ENCODE measurements at places on chromosomes 11 and 22.

- no peak for DNase-seq
- H3K36me3 ChIP-seq, result no peaks in the 10 kb centered on the region
- H3K27ac ChIP-seq, result no peak overlapping the region
These were observed 44.7 kb upstream of the RTL6 start for GRCh38 chr22:44542561-44543222.

- no peak overlapping the region for H3K27ac ChIP-seq
- H3K27me3 ChIP-seq, result no peaks in the 10 kb centered on the region
- H3K4me1 ChIP-seq, result no peaks in the 10 kb centered on the region
- H3K4me3 ChIP-seq, result no peak overlapping the region
These were observed 41.6 kb downstream of the EIF3F start for GRCh38 chr11:8028766-8029165.

- H3K27ac ChIP-seq, result no peak overlapping the region
- no peak overlapping the region for H3K4me3 ChIP-seq
- no peaks in the 10 kb centered on the region for H3K4me1 ChIP-seq
- H3K27me3 ChIP-seq, result no peaks in the 10 kb centered on the region
- no peak for DNase-seq
These were observed 8.6 kb downstream of the CFL1 start for GRCh38 chr11:65849366-65849765.

- no peak for DNase-seq
- peaks cover 5% of the 10 kb centered on the region for H3K36me3 ChIP-seq
- no peak overlapping the region for H3K27ac ChIP-seq
- H3K4me1 ChIP-seq, result peaks cover 3% of the 10 kb centered on the region
- H3K4me3 ChIP-seq, result no peak overlapping the region
- no peaks in the 10 kb centered on the region for H3K27me3 ChIP-seq
These were observed 64.0 kb downstream of the CCDC83 start for GRCh38 chr11:85918910-85919794.

GRCh38 chr11:23078289-23078971 lies 218.2 kb upstream of the CCDC179 start:
- H3K27me3 ChIP-seq, result no peaks in the 10 kb centered on the region
- H3K36me3 ChIP-seq, result no peaks in the 10 kb centered on the region
- H3K27ac ChIP-seq, result no peak overlapping the region
- no peak overlapping the region for H3K4me3 ChIP-seq

DNA sequence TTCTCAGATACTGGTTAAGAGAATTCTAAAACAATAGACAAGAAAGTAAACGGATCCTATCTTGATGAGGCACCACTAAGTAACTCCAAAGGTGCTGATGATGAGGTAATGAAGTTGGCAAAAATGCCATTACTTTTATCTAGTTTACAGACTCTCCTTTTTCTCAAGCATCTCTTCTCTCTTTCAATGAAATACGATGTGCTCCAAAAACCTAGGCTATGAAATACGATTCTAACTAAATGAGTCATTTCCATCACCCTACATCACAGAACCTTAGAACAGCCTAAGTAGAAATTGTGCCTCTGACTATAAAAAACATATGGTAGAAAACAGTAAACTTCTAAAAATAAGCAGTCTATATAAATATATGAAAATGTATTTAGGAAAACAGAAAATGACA lies 58.9 kb upstream of the ARHGAP32 start:
- no peak overlapping the region for H3K27ac ChIP-seq
- H3K36me3 ChIP-seq, result no peaks in the 10 kb centered on the region
- DNase-seq, result no peak
- no peaks in the 10 kb centered on the region for H3K4me1 ChIP-seq
- no peaks in the 10 kb centered on the region for H3K27me3 ChIP-seq

- no peak overlapping the region for H3K27ac ChIP-seq
- peak; percentile 53 for DNase-seq
- no peaks in the 10 kb centered on the region for H3K27me3 ChIP-seq
- H3K4me1 ChIP-seq, result no peaks in the 10 kb centered on the region
These were observed 5.6 kb downstream of the GATD1 start for GRCh38 chr11:771617-772204.

- no peak overlapping the region for H3K27ac ChIP-seq
- H3K4me3 ChIP-seq, result no peak overlapping the region
- no peak for DNase-seq
- peaks cover 59% of the 10 kb centered on the region for H3K36me3 ChIP-seq
These were observed 20.5 kb downstream of the CHORDC1 start for GRCh38 chr11:90202342-90202741.

- no peaks in the 10 kb centered on the region for H3K4me1 ChIP-seq
- no peak overlapping the region for H3K4me3 ChIP-seq
- no peak overlapping the region for H3K27ac ChIP-seq
- H3K36me3 ChIP-seq, result peaks cover 3% of the 10 kb centered on the region
These were observed 7.7 kb downstream of the SLC35E4 start for GRCh38 chr22:30643055-30643875.

DNA sequence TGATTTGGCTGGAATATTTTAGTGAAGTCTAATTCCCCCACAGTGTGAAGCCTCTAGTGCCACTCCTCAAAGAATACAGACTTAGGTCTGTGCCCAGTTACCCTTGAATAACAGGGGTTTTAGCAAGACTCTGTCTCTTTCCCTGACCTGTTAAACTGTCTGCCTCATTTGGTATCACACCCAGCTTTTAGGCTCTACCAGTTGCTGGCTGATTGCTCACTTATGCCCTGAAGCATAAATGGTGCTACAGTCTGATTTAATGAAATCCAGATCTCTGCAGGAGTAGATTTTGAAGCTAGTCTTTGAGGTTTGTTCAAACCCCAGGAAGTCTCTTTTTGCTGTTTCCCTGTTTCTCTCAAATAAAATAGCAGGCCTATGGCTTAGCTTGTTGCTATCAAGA lies 45.2 kb upstream of the LIPT2 start:
- peaks cover 10% of the 10 kb centered on the region for H3K36me3 ChIP-seq
- H3K27me3 ChIP-seq, result no peaks in the 10 kb centered on the region
- no peak for DNase-seq

- no peaks in the 10 kb centered on the region for H3K4me1 ChIP-seq
- H3K36me3 ChIP-seq, result no peaks in the 10 kb centered on the region
- DNase-seq, result no peak
These were observed 94.2 kb downstream of the FCHSD2 start for GRCh38 chr11:73047773-73048371.

- H3K27ac ChIP-seq, result no peak overlapping the region
- H3K27me3 ChIP-seq, result no peaks in the 10 kb centered on the region
- DNase-seq, result no peak
- H3K4me1 ChIP-seq, result no peaks in the 10 kb centered on the region
These were observed 8.2 kb upstream of the MAFF start for GRCh38 chr22:38193580-38193979.

- H3K27ac ChIP-seq, result no peak overlapping the region
- no peaks in the 10 kb centered on the region for H3K36me3 ChIP-seq
- H3K4me1 ChIP-seq, result no peaks in the 10 kb centered on the region
- H3K27me3 ChIP-seq, result no peaks in the 10 kb centered on the region
These were observed 421.8 kb upstream of the ANO5 start for GRCh38 chr11:21771097-21771496.

DNA sequence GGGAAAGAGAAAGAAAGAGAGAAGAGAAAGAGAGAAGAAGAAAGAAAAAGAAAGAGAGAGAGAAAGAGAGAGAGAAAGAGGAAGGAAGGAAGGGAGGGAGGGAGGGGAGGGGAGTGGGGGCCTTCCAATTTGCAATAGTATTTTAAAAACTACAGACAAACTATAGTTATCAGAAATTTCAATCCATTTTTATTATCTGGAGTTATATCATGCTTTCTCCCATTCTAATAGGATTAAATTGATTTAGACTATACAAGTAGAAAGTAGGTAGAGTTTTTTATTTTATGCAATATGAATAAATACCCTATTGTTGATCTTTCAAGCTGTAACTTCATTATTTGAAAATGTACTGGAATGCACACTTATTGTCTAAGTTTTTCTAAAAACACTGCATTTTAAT lies 70.2 kb upstream of the CEP126 start:
- peaks cover 3% of the 10 kb centered on the region for H3K36me3 ChIP-seq
- H3K4me3 ChIP-seq, result no peak overlapping the region
- H3K27ac ChIP-seq, result no peak overlapping the region
- H3K4me1 ChIP-seq, result no peaks in the 10 kb centered on the region
- DNase-seq, result no peak
- no peaks in the 10 kb centered on the region for H3K27me3 ChIP-seq

GRCh38 chr11:19995145-19995544 lies 165.1 kb downstream of the DBX1 start:
- no peak for DNase-seq
- no peak overlapping the region for H3K4me3 ChIP-seq
- peaks cover 37% of the 10 kb centered on the region for H3K36me3 ChIP-seq
- no peak overlapping the region for H3K27ac ChIP-seq
- peaks cover 5% of the 10 kb centered on the region for H3K4me1 ChIP-seq

DNA sequence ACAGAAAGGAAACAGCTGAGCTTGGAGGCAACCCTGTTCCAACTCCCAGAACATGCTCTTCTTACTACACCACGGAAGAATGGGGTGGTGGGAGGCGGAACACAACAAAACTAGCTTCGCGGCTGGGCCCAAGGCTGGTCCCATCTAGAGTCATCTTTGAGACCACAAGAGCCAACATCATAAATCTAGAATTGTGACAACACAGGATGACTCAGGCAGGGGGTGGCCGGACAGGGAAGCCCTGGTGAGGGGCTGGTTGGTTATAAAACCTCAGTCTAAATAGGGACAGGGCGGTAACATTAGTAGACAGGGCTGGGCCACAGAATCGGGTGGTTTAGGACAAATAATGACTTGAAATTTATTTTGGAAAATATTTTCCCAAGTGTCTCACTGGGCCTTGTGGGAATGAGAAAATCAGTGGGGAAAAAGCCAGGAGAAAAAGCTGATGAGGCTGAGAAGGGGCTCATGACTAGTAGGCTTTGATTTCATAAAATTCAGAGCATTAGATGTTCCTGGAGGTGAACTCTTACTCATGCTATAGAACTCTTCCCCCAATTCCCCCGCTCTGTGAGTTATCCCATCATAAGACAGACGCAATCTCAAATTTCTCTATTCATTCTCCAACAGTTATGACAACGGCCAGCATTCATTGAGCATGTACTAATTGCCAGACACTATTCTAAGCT lies 151.8 kb upstream of the TIMP3 start:
- no peaks in the 10 kb centered on the region for H3K27me3 ChIP-seq
- H3K4me3 ChIP-seq, result no peak overlapping the region
- H3K4me1 ChIP-seq, result no peaks in the 10 kb centered on the region

DNA sequence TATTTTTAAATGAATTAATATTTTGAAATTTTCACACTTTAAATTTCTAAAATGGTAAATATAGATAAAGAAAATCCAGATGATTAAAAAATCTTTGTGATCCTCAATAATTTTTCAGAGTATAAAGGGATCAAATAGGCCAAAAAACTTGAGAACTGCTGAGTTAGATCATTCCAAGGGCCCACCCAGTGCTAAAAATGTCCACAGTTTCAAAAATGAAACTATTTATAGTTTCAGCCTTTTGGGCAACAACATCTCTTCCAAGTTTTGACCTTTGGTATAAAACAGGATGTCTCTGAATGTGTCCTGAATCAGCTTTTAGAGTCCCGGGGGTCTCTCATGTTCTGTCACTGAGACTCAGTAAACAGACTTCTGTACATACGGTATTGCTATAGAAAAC lies 20.9 kb upstream of the BAIAP2L2 start:
- no peaks in the 10 kb centered on the region for H3K4me1 ChIP-seq
- no peaks in the 10 kb centered on the region for H3K27me3 ChIP-seq
- H3K4me3 ChIP-seq, result no peak overlapping the region
- peaks cover 18% of the 10 kb centered on the region for H3K36me3 ChIP-seq
- no peak for DNase-seq

GRCh38 chr11:36090356-36091109 lies 146.7 kb downstream of the LDLRAD3 start:
- H3K4me1 ChIP-seq, result peaks cover 11% of the 10 kb centered on the region
- H3K36me3 ChIP-seq, result peaks cover 40% of the 10 kb centered on the region
- peak; percentile 44 for DNase-seq
- H3K27ac ChIP-seq, result no peak overlapping the region

GRCh38 chr11:120890609-120891320 lies 133.1 kb upstream of the TBCEL start:
- no peak overlapping the region for H3K4me3 ChIP-seq
- DNase-seq, result no peak
- no peaks in the 10 kb centered on the region for H3K27me3 ChIP-seq
- no peaks in the 10 kb centered on the region for H3K4me1 ChIP-seq
- H3K36me3 ChIP-seq, result no peaks in the 10 kb centered on the region

GRCh38 chr11:88508759-88509581 lies 171.4 kb upstream of the CTSC start:
- H3K4me3 ChIP-seq, result peak overlapping the region; percentile 67
- no peaks in the 10 kb centered on the region for H3K36me3 ChIP-seq
- H3K4me1 ChIP-seq, result peaks cover 6% of the 10 kb centered on the region
- no peaks in the 10 kb centered on the region for H3K27me3 ChIP-seq
- no peak overlapping the region for H3K27ac ChIP-seq
- peak; percentile 69 for DNase-seq

DNA sequence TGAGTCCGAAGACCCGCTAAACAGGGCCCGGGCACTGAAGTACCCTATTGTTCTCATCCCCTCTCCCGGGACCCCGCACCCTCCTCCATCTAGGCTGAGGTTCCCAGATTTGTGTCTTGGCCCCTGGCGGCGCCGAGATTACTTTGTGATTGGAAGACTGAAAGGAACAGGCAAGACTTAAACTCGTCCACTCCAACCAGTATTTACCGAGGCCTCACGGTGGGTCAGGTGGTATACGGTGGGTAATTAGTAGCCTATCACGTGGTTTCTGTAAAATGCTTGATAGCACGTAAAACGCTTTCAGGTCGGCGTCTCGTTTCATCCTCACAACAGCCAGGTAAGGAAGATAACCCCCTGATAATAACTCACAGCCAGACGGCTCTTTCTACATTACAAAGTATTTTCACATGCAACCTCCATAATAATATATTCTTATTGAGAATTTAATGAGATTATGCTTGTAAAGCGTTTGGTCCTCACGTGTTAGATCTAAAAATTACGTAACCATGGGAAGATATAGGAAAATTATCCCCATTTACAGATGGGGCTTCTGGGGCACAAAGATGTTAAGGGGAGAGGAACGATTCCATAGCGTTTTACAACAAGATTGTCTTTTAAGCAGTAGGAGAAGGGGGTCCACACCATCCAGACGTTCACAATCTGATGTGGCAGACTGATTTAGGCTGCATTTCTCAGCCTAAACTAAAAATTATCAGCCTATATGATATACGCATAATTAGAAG lies 642 bp upstream of the PIK3C2A start:
- peak; percentile 79 for DNase-seq
- H3K4me1 ChIP-seq, result no peaks in the 10 kb centered on the region
- no peaks in the 10 kb centered on the region for H3K27me3 ChIP-seq
- peak overlapping the region; percentile 98 for H3K4me3 ChIP-seq
- peak overlapping the region; percentile 93 for H3K27ac ChIP-seq
- peaks cover 14% of the 10 kb centered on the region for H3K36me3 ChIP-seq

- no peak for DNase-seq
- no peaks in the 10 kb centered on the region for H3K4me1 ChIP-seq
- H3K27me3 ChIP-seq, result no peaks in the 10 kb centered on the region
- no peaks in the 10 kb centered on the region for H3K36me3 ChIP-seq
- no peak overlapping the region for H3K27ac ChIP-seq
- H3K4me3 ChIP-seq, result no peak overlapping the region
These were observed 2.8 kb downstream of the USH1C start for GRCh38 chr11:17541330-17541885.

Data from H9 (cell line).